ENCODE measurements at places on chromosomes 1 and 21.
A peak's percentile ranks its signal among the peaks of the same experiment; 100 is the strongest.

GRCh38 chr1:67766141-67766978 lies 66.9 kb downstream of the GNG12 start:
- DNase-seq: peak; percentile 35

- no peak for DNase-seq
Observed at GRCh38 chr1:230087028-230087716, 20.1 kb downstream of the GALNT2 start.

GRCh38 chr1:183370399-183371058 lies 47.7 kb downstream of the NMNAT2 start:
- no peak for DNase-seq

DNA sequence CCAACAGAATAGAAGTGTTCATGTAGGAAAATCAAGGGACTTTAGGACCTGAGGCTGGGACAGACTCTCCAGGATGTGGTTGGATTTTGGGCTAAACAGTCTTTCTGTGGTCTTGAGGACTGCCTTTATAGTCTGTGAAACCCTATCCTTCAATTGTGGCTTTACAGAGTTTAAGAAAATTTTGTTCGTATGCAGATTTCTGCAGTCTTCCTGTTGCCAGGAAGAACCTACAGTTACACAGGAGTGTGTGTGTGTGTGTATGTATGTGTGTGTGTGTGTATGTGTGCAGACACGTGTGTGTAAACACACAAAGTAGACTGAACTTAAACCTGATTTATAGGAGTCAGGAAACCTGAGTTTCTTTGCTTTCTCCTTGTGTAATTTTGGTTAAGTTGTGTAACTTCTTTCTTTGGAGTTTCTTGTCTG lies 22.8 kb downstream of the NEK7 start:
- DNase-seq: no peak

DNA sequence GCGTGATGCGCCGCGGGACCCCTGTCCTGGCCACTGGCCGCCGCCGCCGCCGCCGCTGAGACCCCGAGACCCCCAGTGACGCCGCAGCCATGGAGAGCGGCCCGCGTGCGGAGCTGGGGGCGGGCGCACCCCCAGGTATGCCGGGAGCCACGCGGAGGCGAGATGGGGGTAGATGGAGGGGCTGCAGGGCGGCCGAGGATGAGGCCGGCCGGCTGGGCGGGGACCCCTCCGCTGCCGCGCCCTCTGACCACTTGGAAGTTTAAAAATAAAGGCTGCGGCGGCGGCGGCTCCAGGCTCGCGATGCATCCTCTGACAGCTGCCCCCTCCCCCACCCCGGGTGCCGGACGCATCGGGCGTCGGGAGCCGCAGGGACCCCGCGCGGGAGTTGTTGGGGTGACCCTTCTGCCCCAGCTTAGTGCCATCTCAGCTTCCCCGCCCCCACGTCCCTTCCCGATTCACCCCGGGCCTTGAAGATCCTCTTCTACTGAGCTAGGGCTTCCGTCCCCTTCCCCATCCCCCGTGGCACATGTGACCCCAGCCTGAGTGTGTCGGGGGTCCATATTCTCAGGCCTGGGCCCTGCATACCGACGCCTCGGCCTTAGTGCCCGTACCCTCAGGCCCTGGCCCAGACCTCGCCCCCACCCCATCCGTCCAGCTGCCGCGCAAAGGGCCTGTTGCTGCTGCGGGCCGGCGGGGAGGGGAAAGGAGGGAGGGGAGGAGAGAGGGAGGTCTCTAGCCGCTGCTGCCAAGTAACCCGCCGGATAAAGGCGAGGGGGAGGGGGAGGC lies 562 bp downstream of the MAP7D1 start:
- DNase-seq: peak; percentile 68

- DNase-seq: no peak
Observed at GRCh38 chr1:82454431-82454830, 653.7 kb downstream of the ADGRL2 start.

DNA sequence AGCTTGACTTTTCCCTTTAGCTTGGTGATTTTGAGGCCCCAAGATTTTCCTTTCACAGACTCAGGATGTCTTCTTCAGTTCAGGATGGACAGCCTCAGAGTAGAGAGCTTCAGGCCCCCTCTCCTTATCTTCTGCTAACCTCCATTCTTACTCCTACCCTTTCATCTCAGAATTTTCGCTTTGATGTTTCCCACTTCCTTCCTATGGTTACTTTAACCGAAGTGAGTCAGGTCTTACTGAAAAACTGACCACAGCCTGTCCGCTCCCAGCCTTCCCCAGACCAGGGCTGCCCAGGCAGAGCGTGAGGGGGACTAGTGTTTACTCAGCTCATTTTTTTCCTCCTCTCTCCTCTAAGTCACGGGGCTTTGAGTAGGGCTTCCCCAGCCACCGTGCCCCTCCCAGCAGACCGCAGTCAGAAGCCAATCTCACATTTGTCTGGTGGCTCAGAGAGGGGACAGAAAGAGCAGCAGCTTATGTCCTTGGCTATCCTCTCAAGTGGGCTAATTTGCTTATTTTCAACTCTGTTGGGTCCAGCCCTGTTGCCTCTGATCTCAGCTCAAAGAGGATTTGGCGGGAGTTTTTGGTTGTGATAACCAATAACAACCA lies 4.2 kb upstream of the IL19 start:
- DNase-seq: peak; percentile 70

- DNase-seq: no peak
Observed at GRCh38 chr1:5485968-5486696, 506.1 kb downstream of the NPHP4 start.

DNA sequence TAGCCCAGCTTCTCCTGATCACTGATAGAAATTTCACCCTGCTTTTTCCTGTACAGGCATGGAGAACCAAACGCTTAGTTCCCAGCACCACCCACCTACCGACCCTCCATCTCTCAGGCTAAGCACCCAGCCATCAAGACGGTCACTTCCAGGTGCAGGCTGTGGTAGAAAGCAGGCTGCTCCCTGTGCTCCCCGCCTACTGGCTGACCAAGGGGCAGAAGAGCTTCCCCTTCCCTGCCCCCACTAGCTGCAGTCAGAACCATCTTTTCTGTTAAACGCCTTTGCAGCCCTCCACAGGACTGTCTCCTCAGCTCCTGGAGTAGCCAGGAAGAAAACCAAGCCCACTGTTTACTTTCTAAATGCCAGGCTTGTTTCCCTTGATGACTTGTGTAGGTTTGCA lies 23.0 kb downstream of the SPATA46 start:
- DNase-seq: no peak

GRCh38 chr1:172602706-172603105 lies 56.2 kb upstream of the FASLG start:
- DNase-seq: no peak

- no peak for DNase-seq
Observed at GRCh38 chr1:2215909-2216766, 12.0 kb upstream of the SKI start.
